Heart left ventricle (tissue), 16 donors: ENCODE measurements at places on chromosomes 7 and 10. TPM values are rescaled to one million over a fixed set of nuclear protein-coding genes. Genes with fewer than 3 reads are reported as not detected.

GRCh38 chr10:79239275-79239779 is 107.9 kb upstream of the PPIF start:
- peak; percentile 63 for DNase-seq

DNA sequence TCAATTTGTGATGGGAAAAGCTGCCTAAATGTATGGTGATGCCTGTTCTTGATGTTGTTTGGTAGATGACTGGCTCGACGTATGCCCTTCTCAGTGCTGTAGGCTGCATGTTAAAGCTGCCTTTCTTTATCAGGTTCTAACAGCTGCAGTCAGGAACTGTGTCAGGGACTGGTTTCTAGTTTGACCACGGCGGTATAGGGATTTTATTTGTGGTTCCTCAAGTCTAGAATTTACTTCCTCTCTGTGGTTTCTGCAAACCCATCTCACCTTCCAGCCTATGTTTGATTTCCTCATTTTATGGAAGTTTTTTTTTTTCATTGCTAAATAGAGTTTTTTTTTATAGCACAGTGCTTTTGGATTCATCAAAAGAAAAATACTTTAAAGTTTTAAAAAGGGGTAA is 26.5 kb downstream of the LMTK2 start:
- no peak for DNase-seq

- no peak for DNase-seq
These were observed 364.2 kb downstream of the SUGCT start for GRCh38 chr7:40498924-40499510.

DNA sequence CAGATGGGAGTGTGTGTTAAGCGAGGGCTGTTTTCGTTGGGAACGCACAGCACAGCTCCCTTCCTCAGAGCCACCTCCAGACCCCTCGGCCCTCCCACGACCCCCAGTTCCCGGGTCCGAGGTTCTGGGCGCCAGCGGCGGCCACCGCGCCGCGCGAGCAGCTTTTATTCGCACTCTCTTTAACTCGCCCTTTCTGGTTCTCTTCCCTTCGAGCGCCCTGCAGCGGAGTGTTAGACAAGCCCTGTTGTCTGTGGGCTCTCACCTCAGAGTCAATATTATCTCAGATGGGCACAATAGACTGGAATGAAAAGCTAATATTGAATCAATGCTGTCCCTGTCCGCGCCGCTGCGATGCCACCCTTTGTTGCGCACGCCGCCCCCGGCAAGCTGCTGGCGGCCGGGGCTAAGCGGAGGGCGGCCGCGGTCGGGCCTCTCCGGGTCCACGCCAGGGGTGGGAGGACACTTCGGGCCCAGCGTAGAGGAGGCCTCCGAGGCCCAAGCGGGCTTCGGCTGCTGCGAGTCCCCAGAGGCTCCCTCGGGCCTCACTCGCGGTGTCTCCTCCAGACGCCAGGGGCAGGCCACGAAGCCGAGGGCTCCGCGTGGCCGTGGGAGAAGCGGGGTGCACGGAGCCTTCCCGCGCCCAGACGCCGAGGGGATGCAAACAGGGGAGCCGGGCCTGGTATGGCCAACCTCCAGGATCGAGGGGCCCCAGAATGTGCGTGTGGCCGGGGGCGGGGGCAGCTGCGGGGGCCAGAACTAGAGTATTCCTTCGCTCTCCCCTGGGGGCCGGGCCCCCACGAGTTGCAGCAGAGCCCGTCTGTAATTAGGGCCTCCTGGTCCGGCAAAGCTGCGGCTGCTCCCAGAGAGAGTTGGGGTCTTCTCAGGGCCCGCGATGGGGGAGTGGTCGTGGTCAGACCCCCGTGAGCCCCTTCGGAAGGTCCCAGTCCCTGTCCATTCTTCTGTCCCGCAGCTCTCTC is 7.9 kb upstream of the EMX2 start:
- DNase-seq = no peak

- DNase-seq = no peak
These were observed 186.3 kb upstream of the ADCY1 start for GRCh38 chr7:45387837-45388236.

DNA sequence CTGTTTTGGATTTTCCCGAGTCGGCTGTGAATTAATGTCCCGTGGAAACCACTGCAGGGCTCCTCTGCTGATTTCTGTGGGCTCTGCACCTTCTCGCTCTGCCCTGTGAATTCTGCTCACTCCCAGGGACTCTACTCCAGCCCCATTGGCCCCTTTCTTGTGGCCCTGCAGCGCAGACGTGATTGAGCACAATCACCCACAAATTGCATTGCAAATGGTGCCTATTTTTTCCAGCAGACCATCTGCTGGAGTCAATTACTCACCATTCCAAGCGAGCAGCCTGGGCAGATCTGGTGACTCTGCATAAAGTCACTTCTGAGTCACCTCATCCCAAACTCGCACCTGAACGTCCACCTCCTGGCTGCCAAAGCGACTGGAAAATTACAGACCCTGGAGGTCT is 235.8 kb downstream of the PAXIP1 start:
- no peak for DNase-seq

Gene ANKRD30A
- not detected for polyA plus RNA-seq

Gene LRRC4
- 0.89 TPM for polyA plus RNA-seq

Gene SOSTDC1
- polyA plus RNA-seq = 0.07 TPM

Gene NACAD
- 2.8 TPM for polyA plus RNA-seq

Gene GARIN1A
- 0.57 TPM for polyA plus RNA-seq
